ENCODE measurements at places on chromosomes 4 and X.

GRCh38 chr4:107094332-107094731 is 58.2 kb upstream of the DKK2 start:
- DNase-seq, result no peak

GRCh38 chrX:136250191-136251040 is 784 bp downstream of the MAP7D3 start:
- no peak for DNase-seq

- no peak for DNase-seq
These were observed 538.7 kb upstream of the PABPC4L start for GRCh38 chr4:134740290-134740689.

GRCh38 chr4:87010192-87010591 is 75.4 kb downstream of the AFF1 start:
- DNase-seq, result no peak

GRCh38 chr4:147825451-147826287 is 93.8 kb downstream of the ARHGAP10 start:
- DNase-seq, result no peak

DNA sequence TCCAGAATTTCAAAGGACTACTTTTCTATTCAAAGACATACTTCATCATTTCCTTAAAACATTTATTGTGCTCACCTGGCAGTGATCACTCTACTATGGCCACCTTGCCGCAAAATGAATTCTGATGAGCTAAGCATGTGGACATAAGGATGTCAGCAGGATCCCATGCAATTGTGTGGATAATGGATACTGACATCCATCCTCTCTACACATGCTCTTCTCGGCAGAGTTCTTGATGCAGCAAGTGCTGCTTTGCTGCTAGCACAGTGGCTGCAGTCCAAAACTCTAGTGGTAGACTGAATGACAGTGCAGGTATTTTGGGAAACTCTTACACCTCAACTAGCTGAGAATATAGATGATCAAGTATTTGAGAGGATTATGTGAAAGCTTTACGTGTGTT is 168.0 kb downstream of the BANK1 start:
- no peak for DNase-seq

- no peak for DNase-seq
These were observed 85.8 kb downstream of the COX18 start for GRCh38 chr4:72983709-72984108.

DNA sequence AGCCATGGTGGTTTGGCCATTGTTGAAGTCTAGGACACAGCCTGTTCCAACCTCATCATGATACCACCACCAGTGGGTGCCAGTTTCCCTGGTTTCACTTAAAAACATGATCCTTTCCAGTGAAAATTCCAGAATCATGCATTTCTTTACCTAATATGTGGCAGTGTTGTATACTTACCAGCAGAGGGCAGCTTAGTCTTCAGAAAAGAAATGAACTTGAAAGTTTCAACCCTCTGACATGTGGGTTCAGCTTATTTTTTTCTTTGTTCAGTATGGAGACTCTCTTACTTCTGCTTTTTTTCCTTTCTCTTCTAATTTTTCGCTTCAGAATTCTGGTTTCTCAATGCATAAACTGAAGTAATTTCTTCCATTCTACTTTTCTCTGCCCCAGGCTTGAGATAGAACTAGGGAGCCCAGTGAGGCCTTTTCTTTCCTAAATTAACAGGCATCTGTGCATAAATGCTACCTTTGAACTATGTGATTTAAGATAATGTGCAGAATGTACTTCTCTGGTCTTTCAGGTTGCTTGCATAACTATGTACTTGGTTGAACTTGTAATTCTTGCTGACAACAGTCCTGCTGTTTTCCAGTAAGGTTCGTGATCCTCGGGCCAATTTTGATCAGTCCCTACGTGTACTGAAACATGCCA is 10.7 kb downstream of the LIAS start:
- DNase-seq, result no peak

DNA sequence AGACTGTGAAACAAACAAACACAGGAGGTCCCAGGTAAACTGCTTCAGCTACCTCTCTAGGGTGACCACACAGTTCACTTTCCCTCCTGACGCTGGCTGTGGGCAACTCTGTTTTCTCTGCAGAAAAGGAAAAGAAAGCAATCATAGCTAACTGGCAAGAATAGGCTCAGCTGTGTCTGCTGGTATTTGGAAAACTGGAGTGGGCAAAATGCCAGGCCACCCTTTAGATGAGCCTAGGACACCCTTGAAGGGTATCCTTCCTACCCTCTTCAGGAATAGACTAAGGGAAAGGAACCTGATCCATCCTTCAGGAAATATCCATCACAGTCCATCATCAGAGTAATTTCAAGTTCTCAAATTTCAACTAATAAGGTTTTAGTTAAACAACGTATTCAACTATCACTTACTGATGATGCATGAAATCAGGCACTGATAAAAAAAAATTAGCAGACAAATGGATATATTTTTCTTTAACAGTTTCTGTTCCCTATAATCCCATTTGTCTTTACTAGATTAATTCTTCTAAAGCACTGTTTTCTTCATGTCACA is 60.9 kb downstream of the CAMK2D start:
- no peak for DNase-seq

DNA sequence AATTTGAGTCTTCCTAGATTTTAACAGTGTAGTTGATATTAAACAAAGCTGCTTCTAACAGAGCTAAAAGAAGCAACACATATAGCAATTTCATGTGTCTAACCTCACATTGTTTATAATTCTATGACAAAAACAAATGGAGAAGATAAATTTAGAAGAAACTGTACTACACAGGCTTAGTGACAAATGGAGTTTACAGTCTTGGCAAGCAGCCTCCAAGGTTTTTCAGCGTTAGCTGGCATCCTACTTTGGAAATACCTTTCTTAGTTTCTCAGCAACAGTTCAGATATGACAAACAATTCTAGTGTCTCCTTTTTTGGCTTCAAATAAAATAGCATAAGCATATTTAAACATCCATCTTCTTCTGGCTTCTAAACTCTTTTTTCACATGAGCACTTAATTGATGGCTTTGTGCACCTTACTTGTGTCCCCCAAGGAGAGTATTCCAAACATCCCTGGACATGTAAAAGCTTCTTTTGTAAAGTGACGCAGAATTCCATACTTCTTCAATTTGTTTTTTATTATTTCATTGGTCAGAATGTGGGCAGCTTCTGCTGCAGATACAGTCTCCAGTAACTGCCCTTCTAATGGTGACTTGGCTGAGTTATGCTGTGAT is 249.8 kb downstream of the ANTXR2 start:
- no peak for DNase-seq

DNA sequence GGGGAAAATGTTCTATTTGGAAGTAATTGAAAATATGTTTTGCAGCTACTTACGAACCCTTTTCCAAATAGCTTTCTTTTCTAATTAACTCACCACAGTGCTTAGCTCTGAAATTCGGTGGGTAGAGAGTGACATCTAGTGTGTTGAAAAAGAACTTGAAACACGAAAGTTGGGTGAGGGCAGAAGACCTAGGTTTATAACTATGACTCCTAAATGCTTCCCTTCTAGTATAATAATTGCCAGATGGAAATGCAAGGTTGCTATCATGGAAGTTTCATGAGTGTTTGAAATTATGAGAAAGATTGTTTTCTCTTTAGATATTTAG is 77.3 kb upstream of the NOCT start:
- no peak for DNase-seq
